ENCODE measurements at places on chromosomes 12 and 14. TPM values are rescaled to one million over a fixed set of nuclear protein-coding genes. Genes with fewer than 3 reads are reported as not detected.

RARG gene
- 18.0 TPM for total RNA-seq

GPR84 gene
- total RNA-seq = 2.3 TPM

TULP3 gene
- total RNA-seq = 18.0 TPM

OTOGL gene
- total RNA-seq = not detected

REP15 gene
- 2.3 TPM for total RNA-seq

DNA sequence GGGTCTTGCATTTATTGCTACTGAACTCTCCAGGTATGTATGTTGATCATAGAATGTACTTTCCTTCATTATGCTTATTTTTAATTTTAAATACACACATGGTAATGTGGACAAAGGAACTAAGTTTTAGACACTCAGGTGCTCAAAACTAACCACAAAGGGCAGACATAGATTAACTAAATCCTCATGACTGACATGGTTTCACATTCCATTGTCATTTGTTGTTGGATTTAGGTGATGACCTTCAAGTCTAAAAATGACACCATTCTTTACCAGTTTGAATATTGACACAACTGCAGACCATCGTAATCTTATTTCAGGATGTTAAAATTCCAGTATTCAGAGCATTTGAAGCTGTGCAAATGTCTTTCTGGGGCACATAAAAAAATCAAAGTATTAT lies 128.4 kb downstream of the BBS10 start:
- no peak for DNase-seq

DNA sequence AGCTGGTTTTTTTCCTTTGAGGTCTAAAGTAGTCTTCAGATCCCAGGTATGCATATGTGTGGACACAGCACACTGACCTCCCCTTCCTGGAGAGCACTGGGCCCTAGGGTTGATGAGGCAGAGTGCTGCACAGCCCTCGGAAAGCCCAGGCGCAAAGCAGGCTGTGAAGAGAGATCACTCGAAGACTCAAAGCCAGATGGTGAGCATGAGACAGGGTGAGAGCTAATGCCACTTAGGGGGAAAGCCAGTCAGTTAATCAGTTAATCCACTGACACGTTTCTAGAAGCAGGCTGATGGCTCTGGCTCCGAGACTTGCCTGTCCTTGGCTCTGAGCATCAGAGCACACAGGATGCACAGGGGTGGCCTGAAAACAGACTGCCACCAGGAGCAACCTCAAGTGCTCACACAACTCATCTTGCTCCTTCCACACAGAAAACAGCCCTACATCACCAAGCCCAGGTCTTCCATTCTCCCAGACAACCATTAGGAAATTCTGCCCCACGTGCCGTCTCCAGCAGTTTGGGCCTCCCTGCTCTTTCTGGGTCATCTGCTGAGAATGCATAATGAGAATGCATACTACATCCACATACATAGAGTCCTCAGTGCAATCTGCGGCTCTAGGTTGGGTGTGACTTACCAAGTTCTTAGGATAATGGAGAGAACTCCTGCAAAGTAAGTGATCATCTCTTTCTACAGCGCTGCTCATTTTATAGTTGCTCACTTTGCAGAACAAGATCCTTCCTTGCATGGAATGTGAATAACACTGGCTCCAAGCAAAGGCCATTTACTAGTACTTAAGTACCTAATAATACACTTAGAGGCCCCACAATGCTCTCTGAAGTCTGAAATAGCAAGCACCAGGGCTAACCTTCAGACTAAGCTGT lies 12.0 kb downstream of the AQP6 start:
- DNase-seq = no peak

DNA sequence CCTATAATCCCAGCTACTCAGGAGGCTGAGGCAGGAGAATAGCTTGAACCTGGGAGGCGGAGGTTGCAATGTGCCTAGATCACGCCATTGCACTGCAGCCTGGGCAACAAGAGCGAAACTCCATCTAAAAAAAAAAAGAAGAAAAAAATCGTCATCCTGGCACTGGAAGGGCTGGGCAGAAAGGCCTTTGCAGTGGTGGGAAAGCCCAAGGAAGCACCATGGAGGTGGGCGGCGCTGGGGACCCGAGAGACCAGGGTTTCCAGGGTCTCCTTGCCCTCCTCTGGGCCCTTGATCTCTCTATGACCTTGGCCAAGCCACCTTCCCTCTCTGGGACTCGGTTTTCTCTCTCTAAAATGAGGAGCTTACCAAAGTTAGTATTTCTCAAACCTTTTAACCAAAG lies 65.4 kb downstream of the LGMN start:
- no peak for DNase-seq

DNA sequence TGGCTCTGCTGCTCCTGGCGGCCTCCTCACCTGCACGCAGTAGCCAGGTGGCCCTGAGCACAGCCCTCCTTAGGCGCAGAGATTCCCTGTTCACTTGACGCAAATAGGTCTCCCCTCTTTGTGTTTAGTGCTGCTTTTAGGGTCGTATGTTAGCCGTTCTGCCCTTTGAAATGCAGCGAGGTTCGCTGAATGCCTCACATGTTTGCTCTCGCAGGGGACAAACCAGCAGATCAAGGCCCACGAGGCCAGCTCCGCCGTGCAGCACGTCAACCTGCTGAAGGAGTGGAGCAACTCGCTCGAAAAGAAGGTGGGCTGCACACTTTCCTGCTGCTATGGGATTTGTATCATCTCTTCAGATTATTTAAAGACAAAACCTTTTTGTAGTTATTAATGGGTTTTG lies 31.4 kb upstream of the AMN start:
- peak; percentile 64 for DNase-seq

DNA sequence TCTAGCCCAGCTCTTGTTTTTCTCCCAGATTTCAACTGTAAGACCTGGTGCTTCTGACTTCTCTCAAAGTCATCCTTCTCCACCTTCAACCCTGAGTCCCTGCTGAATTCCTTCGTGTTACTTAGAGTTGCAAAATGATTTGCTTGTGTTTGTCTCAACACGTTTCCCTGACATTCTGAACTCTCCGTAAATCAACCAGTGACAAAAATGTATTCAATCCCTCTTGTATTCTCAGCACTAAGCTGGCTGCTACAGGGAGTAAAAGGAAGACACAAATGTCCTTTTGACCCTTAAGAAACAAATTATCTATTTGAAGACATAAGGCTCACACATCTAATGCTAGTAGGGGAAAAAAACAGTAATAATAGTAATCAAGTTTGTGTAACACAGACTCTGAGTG lies 514.0 kb upstream of the TMPO start:
- DNase-seq = no peak

- no peak for DNase-seq
These were observed 3.1 kb downstream of the ZBTB42 start for GRCh38 chr14:104803912-104804410.

- no peak for DNase-seq
These were observed 74.6 kb upstream of the EEA1 start for GRCh38 chr12:93003531-93004239.

DNA sequence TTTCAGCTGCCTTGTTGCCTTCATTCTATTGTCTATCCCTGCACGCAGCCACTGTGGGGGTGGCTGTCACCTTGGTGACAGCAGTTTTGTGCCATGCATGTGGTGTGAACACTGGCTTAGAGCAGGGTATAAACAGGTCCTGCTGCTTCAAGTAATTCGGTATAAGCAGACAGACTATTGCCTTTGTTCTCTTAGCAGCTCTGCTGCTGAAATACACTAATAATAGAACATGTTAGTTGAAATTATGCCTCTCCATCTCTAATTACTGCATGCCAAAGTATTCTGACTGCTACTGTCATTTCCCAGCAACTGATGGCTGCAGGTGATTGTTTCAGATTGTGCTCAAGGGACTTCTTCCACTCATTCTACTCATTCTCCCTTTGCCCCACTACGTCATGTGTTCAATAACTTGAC lies 34.6 kb downstream of the PTPRO start:
- no peak for DNase-seq

GRCh38 chr14:74619672-74620131 lies 7.7 kb upstream of the LTBP2 start:
- no peak for DNase-seq

DNA sequence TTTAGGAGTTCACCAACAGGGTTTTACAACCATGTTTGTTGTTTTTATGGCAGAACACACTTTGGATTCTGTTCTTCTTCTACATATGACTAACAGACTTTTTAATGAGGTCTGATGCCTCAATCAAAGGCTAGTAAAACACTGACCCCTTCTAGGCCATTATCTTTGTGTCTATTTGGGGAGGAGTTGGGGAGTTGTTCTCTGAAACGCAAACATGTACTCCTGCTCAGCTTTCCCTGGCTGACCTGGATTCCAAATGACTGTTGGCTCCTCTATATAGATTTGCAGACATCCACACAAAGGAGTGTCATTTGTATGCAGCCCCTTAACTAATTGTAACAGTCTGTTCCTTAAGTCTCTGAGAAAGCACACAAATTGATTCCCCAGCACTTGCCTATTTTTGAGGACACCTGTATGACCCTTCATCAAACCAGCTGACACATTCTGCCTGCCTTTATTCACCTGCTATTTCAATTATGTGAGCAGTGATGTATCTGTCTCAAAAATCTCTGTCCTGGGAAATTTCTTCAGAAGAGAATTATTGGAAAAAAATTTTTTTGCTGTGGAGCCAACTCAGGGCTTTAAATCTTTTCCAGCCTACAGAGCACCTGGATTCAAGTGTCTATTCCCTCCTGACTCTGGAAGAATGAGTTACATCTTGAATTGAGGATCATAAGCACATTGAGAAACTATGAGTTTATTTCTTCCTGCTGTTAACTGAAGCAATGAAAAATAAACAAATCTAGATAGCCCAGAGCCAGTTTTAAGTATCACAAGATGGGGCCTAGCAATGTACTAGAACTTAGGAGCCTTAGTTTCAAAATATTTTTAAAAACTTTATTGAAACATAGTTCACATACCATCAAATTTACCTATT lies 417.2 kb downstream of the RAD51B start:
- no peak for DNase-seq

- no peak for DNase-seq
These were observed 770.9 kb upstream of the FOXG1 start for GRCh38 chr14:27995691-27996090.

DNA sequence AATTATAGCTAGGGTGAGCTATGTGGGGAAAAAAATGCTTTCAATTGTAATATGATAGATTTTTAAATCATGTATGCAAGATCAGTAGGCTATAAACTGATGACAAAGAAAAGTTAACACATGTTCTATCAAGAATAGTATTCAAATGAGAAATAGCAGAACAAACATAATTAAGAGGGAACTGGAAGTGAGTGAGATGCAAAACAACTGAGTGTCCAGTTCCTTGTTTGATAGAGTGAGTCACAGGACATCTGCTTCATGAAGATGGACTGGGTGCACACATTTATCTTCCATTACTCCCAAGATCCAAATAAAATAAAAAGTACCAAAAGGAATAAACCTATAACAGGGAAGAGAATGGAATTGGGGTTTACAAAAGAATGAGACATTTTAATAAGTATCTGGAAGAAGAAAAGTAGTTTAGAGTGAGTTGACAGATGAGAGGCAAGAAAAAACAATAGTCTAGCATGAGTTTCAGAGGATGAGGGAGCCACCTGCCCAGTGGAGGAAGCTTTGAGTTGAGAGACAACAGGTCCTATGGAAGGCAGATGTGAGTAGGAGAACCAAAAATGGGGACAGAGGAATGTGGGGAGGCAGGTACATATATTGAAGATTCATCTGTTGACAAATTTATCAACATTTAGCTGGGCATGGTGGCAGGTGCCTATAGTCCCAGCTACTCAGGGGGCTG lies 178.1 kb upstream of the ARHGAP5 start:
- no peak for DNase-seq

GRCh38 chr12:11769723-11770514 lies 120.4 kb downstream of the ETV6 start:
- DNase-seq = no peak

- DNase-seq = no peak
These were observed 116.6 kb downstream of the SLC35F4 start for GRCh38 chr14:57749267-57749666.

- DNase-seq = no peak
These were observed 219.9 kb downstream of the PPM1H start for GRCh38 chr12:62714774-62715721.

DNA sequence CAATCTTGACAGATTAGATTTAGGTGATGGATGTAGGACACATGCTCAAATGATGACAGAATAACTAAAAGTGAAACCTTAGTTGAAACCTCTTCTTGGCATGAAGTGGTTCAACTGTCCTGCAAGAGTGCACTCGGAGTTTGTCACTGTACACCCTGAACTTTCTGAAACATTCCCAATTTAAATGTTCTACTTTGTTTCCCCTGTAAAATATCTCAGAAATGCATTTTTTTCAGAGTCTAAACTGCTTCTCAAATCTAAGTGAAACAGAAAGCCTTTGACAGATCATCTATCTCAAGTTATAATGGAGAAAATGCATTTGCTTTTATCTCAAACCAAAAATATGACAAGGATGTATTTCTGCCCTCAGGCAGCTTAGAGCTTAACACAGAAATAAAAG lies 66.0 kb downstream of the BHLHE41 start:
- DNase-seq = no peak

DNA sequence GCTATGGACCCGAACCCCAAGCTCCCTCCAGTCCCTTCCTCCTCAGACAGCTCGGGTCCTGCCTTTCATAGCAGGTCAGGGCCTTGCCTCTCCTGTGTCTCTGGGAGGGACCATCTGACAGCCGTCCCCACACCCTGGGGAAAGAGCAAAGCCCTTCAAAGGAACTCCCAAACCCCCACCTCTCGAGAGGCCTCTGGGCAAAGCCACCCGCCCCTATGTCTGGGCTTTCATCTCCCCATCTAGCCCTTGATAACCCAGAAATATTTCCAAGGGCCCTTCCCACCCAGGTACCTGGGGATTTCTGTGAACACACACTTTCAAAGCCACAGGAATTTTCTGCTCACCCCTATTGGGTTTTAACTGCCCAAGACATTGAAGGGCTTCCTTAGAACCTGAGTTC lies 32.1 kb downstream of the SNRNP35 start:
- DNase-seq = no peak

GRCh38 chr12:52312086-52312485 lies 9.1 kb downstream of the KRT83 start:
- peak; percentile 62 for DNase-seq

- DNase-seq = peak; percentile 89
These were observed 8.4 kb downstream of the ARHGEF25 start for GRCh38 chr12:57619434-57620244.

DNA sequence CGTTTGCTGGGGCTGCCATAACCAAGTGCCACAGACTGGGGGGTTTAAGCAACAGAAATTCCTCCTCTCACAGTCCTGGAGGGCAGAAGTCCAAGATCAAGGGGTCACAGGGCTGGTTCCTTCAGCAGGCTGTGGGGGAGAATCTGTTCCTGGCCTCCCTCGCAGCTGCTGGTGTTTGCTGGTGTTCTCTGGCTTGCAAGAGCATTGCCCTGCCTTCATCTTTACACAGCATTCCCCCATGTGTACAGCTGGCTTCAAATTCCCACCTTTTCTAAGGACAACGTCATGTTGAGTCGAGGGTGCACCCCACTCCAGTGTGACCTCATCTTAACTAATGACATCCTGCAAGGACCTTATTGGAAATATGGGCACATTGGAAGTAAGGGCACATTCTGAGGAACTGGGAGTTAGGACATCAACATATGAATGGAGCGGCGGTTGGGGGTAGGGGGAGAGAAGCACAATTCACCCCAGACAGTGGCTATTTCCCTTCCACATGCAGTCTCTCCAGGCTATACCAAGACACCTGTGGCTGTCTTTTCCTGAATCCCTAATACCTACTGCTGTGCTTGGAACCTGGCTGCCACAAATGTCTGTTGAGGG lies 123.6 kb downstream of the FOXN3 start:
- DNase-seq = no peak

- no peak for DNase-seq
These were observed 2.5 kb upstream of the CHPT1 start for GRCh38 chr12:101694986-101695385.
